ENCODE measurements at places on chromosomes 3 and 15.

GRCh38 chr3:114714957-114715460 is 421.2 kb downstream of the TIGIT start:
- DNase-seq, result no peak

- peak; percentile 67 for DNase-seq
Observed at GRCh38 chr3:11536132-11536935, 107.4 kb downstream of the VGLL4 start.

DNA sequence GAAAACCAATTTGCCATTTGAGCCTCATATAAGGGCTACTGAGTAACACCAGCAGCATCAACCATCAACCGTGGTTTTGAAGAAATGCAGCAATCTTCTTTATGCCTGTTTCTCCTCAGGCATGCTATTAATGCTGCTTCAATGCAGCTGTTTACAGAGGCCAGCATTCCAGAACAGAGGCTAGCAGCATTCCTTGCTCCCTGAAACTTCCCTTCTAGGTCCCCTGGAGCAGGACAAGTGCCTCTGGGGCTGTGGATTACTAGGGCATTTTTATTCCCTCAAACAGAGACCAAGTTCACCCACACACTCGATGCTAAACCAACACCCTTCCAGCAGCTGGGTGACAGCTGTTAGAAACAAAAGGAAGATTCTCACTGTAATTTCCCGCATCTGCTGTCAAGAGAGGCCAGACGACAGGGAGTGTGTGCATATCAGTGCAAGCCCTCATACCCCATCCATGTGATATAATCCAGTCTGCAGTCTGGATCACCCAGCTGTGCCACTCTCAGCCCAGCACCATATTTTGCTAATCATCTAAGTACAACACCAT is 57.5 kb downstream of the HOMER2 start:
- DNase-seq, result no peak

DNA sequence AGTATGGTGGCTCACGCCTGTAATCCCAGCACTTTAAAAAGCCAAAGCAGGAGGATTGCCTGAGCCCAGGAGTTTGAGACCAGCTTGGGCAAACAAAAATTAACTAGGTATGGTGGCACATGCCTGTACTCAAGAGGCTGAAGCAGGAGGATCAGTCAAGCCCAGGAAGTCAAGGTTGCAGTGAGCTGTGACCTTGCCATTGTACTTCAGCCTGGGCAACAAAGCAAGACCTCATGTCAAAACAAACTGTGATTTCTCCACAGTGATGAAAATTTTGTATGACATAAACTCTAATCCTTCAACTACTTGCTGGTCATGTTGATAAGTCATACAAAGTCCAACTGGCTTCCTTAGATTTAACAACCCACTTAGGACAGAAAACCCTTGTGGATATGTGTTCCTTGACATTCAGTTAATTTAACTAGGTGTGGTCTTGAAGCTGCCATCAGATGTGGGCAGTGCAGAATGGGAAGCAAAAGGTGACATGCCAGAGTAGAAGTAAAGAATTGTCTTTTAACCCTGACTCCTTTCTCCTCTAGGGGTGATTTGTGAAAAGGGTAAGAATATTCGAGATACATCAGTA is 263.3 kb downstream of the PTPRG start:
- DNase-seq, result no peak

DNA sequence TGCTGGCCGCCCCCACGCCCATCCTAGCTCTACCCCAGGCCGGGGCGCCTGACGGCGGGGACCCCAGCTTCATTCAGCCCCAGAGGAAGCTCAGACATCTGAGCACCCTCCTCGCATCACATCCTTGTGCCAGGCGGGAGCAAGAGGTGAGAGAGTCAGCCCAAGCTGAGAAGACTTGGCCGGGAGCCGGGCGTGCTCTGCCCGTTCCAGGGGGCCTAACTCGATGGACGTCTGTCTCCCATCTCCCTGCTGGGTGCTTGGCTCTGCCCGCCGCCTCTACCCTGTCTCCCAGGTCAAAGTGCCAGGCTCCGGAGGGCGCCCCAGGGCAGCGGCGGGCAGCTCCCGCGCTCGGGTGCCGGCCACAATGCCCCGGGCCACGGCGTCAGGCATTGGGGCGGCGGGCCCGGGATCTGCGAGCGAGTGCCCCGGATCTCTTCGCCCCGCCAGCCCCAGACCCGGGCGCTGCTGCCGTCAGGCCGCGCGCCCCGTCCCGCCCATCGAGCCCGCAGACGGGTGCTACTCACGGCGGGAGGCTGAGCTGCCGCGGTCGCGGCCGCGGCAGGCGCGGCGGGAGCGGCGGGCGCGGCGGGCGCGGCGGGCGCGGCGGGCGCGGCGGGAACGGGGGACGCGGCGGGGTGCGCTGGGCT is 388 bp downstream of the DAPK2 start:
- no peak for DNase-seq

DNA sequence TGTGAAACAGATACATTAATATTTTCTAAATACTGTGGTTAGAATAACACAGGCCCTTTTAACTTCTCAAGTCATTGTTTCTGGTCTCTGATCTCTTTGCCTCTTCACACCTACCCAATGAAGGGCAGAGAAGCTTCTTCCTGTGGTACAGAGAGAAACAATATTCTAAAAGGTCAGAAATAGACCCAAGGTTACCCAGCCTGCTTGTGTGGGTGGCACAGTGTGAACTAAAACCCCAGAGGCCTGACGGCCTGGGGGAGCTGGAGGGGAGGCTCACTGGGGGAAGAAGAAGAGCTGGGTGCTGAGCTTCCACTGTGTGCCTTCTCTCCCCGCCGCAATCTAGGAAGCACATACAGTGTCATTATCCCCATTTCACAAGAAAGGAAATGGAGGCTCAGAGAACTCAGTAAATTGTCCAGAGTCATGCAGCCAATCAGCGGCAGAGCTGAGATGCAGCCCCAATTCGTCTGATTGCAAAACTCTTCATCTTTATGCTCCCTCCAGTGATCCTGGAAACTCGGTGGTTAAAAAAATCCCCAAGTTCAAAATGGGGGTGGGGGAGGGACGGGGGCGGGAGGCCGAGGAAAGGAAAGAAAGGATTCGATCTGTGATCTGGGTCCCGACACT is 64.1 kb upstream of the HEG1 start:
- no peak for DNase-seq

- DNase-seq, result no peak
Observed at GRCh38 chr3:186108106-186108940, 566 bp downstream of the ETV5 start.

DNA sequence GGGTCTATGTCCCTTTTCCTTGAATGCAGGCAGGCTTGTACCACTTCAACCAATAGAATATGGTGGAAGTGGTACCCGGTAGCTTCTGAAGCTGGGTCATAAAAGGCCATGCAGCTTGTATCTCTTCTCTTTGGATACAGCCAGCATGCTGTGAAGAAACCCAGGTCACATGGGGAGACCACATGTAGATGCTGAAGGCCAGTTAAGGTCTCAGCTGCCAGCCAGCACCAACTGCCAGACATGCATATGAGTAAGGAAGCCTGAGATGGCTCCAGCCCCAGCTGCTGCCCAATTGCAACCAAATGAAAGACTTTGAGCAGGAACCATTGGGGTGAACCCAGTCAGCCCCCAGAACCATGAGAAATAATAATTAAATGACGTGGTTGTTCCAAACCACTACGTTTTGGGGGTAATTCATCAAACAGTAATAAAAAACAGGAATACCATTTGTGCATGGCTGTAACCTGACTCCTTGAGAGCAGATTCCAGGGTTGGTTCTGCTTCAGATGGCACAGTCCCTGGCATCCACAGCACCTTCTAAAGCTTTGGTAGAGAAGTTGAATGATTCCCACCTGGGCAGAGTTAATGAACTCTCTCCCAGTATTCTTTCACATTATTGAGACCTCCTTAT is 3.8 kb downstream of the RBP2 start:
- DNase-seq, result no peak

DNA sequence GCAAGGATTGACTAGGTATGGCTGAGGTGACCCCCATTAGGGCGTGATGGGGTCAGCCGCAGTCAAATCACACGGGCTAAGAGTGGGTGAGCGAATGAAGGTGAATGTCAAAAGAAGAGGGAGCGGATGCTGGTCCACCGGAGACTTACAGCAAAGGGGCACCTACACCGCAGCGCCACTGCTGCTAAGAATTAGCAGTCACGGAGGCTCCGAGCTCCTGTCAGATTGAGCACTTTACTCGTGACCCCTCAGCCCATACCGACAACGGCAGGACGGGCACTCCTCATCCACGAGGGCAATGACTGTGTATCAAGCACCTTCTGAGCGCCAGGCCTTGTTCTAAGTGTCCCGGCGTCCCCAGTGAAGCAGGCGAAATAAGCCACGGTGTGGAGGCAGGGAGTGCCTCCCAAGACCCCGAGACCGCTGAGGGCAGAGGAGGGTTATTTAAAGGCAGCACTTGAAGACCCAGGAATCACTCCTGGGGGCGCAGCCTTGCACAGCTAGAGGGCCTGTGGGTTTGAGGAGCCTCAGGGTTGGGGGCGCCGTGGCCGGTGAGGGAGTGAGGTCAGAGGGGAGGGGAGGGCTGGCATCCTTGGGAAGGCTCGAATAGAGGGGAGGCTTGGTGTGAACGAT is 61.6 kb upstream of the GATA2 start:
- DNase-seq, result peak; percentile 85

DNA sequence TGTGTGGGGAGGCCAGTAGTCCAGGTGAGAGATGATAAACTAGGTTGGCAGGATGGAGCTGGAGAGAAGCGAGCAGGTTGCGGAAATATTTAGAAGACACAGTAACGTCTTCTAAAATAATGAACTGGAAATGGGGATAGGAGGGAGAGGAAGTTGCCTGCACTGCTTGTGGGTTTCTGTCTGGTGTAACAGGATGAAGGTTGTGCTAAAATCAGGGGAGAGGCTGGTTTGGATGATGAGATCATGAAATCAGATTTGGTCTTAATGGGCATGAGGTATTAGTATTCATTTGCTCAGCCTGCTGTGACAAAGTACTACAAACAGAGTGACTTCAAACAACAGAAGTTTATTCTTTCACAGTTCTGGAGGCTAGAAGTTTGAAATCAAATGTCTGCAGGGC is 32.1 kb upstream of the TNFAIP8L3 start:
- DNase-seq, result no peak

DNA sequence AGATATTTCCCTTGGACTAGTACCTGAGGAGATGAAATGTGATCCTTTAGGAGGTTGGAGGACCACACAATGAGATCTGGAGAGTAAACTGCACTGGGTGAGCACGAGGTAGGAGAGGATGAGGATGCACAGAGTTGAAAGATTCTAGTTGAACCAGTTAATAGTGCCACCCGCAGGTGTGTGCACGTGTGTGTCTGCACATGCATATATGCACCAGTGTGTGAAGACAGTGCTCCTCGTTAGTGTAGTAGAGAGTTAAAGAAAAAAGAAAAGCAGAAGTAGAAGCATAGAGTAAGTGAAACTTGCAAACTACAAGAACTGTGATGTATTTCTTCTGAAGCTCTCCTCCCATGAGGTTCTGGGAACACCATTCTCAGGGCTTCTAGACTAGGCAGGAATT is 8.4 kb downstream of the MED12L start:
- no peak for DNase-seq

GRCh38 chr3:148203297-148204010 is 494.2 kb upstream of the AGTR1 start:
- no peak for DNase-seq

- no peak for DNase-seq
Observed at GRCh38 chr3:51946796-51947195, 4.6 kb downstream of the PARP3 start.

GRCh38 chr3:48685603-48686511 is at the start of gene NCKIPSD:
NCKIPSD (minus strand) TSS chr3:48685915; CDS start chr3:48685807, 108 bp downstream.
- DNase-seq, result peak; percentile 98

GRCh38 chr15:36978625-36979024 is 121.7 kb downstream of the MEIS2 start:
- DNase-seq, result no peak

- no peak for DNase-seq
Observed at GRCh38 chr15:85878828-85879225, 84.1 kb upstream of the KLHL25 start.

- DNase-seq, result no peak
Observed at GRCh38 chr3:16373341-16373946, 108.4 kb downstream of the OXNAD1 start.

- no peak for DNase-seq
Observed at GRCh38 chr3:4426261-4426781, 40.7 kb downstream of the SUMF1 start.

DNA sequence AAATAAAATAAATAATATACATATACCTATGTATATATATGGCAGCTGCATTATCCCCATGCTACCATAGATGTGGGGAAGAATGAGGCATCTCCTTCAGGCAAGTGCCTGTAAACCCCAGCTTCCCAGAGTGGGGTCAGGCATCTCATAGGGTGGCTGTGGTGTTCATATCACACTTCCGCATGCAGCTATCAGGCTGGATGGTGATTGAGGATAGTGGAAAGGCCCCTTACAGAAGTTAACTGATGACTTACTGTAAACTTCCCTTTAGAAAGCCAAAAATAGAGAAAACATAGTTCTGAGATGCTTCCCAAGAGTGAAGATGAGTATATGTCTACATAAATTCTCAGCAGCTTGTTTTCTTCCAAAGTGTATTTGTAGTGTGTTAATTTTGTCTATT is 3.5 kb upstream of the PP2D1 start:
- no peak for DNase-seq

- no peak for DNase-seq
Observed at GRCh38 chr3:115524549-115524948, 98.8 kb upstream of the GAP43 start.

DNA sequence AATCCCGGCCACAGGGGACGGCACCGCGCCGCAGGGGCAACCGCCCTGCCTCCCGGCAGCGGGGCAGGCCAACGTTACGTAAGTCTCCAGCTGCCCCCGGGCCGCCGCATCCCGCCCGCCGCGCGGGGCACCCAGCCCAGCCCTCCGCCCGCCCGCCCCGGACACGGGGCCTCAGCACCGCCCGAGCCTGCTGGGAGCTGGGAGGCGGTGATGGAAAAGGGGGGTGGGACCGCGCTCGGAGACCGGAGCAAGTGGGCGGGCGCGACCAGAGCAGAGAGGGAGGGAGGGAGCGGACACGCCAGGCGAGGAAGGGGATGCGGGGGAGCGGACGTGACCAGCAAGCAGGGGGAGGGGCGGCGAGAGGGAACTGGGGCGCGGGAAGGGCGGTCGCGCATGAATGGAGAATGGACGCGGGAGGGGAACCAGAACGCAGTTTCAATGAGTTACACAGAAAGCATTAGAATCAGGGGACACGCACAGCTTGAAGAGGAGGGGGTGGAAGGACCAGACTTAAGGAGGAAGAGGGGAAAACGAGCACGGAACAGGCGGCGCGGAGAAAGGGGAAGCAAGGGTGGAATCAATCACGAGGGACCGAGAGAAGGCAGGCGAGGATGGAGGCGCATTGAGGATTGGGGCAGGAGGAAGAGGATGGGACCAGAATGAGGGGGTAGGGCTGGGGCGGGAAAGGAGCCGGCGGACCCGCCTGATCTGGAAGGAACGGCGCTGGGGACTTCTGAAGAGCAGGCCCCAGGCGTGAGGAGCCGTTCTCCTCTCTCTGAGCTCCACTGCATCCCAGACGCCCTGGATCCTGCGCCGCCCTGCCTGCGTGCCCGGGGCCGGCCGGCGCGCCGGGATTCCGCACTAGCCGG is 559 bp downstream of the PKM start:
- DNase-seq, result peak; percentile 95
